ENCODE measurements at places on chromosomes 5 and 9.
A peak's percentile ranks its signal among the peaks of the same experiment; 100 is the strongest.

DNA sequence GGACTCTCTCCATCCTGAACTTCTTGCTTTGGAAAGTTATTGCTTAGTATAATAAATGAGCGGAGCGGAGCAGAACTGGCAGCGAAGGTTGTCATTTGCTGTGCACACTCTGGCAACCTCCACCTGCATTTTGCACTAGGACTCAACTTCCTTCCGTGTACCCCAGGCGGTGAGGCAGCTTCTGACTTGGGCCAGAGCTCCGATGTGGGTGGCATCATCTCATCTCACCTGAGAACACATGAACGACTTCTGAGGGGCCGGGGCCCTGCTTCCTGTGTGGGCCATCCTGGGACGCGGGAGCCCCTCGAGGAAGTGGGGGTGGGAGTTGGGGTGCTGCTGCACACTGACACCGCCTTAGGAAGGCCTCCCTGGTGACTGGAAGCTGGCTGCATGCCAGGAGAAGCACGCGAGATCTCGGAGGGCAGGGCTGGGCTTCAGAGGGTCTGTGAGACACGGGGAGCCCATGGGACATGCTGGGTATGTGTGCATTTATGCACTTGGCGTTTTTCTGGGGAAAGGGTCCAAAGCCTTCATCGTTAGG lies 56.5 kb upstream of the COL5A1 start:
- DNase-seq = no peak

DNA sequence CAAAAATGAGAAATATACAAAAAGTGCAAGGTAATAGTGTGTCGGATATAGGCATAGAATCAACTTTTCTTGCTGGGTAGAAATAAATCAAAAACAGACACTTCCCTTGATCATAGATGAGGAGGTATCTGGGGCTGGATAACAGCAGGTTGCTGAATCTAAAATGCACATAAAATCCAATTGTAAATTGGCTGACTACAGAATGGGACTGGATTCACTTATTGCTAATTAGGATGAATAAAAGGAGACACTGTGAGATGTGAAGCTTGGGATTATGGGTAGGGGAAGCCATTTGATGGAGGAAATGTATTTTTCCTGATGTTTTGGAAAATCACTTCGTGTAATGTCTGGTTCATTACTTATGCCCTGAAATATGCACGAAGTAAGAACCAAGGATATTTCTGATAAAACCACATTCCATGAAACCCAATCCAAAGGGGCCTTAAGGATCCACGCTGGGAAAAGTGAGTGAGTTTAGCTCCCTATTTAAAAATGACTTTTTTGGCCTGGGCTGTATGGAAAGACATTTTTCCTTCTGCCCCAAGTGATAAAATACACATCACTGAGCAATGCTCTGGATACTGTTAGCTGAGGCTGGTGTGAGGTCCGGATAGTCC lies 136.1 kb downstream of the MARCHF11 start:
- no peak for DNase-seq

GRCh38 chr5:113508756-113509155 lies 4.7 kb upstream of the YTHDC2 start:
- DNase-seq = no peak

GRCh38 chr9:99085949-99086948 lies 18.7 kb upstream of the TGFBR1 start:
- DNase-seq = no peak

DNA sequence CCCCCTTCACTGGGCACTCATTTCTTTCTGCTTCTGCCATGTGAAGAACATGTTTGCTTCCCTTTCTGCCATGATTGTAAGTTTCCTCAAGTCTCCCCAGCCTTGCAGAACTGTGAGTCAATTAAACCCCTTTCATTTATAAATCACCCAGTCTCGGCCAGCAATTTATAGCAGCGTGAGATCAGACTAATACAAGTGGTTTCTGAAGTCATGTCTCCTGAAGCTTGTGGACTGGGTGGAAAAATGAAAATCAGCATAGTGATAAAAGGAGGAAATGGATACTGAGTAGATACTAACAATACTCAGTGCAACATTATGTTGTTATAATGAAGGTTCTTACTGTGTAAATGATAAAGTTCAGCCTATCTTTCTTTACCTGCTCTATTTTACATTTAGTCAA lies 35.1 kb downstream of the NNT start:
- no peak for DNase-seq

DNA sequence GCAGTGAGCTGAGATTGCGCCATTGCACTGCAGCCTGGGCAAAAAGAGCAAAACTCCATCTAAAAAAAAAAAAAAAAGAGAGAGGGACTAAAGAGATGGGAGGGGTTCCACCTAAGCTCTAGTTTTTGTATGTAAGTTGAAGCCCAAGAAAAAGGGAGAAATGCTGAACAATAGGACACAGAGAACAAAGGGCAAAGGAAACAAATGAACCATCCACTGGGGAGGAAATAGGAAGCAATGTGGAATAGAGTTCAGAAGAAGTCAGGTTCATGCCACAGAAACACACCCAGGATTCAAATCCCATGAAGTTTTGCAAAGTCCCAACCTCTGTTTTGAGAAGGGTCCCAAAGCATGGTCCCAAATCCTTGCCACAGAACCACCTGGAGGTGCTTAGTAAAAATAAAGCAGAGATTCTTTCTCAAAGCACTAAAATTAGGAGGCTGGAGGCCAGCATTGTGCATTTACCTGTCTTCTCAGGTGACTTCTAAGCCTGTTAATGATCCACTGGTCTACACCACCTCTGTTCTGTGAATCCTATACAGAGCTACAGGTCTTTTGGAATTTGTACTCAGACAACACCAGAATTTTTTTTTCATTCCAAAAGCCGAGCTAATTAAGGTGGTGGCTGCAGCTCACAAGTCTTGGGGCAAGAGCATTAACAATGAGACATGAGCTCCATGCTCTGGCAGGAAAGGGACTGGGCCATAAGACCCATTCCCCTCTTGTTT lies 177.6 kb downstream of the DOCK8 start:
- no peak for DNase-seq

DNA sequence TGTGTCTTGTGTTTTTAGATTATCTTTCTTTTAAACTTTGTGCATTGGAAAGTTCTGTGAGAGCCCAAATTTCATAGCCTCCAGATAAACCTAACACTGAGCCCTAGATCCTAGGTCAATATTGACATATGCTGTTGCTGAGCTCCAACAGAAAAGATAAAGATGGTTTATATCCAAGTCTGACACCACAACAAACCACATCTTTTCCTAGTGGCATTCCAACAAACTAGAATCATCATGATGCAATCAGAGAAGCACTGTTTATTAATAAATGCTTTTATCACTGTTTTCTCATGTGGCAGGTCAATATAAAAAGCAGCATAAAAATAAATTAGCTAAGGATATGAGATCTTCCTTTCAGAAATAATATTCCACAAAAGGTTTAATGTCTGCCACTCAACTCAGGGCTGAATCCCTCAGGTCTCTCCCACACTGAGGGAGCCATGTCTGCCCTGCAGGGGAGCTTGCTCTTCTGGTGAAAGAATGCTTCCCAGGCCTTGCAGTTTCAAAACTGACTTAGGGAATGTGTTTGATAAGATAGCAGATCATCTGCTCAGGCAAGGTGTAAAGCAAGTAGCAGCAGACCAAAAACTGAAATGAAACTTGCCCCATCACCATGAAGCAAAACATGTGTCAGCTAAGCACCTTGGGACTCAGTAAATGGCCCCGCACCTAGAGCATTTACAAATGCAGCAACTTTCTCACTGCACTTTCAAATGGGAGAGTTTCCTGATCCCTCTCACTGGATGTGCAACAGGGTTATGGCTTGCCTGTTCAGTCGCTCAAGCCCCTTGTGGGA lies 493.0 kb downstream of the AGTPBP1 start:
- DNase-seq = no peak

- DNase-seq = peak; percentile 31
These were observed 60.9 kb upstream of the IL17B start for GRCh38 chr5:149439899-149440542.

DNA sequence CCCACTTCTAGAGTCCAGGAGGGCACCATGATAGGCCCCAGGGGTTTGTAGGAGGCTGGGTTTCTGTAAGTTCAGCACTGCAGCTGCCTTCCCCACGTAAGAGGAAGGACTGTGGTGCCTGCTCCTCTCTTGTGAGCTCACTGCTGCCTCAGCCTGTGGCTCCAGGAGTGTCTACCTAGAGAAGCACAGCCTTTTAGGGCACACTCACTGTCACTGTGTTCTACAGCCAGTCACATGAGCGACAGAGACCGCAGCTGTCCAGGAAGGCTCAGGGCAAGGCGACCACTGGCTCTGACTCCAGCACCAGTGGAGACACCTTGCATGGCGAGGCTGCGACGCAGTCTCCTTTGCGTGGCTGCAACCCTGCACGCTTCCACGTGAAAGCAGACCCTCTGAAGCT lies 72.8 kb downstream of the OTULIN start:
- no peak for DNase-seq

GRCh38 chr9:21994556-21995005 lies at the start of gene CDKN2B-AS1:
TSS of gene CDKN2B-AS1 (plus strand) at chr9:21994791.
- peak; percentile 47 for DNase-seq
